Activated T-cell treated with anti-CD3 and anti-CD28 coated beads for 1 hour (primary cell): ENCODE measurements at places on chromosomes 3 and 15.

- DNase-seq, result no peak
Measured at GRCh38 chr3:31247850-31248562, 284.7 kb upstream of the STT3B start.

DNA sequence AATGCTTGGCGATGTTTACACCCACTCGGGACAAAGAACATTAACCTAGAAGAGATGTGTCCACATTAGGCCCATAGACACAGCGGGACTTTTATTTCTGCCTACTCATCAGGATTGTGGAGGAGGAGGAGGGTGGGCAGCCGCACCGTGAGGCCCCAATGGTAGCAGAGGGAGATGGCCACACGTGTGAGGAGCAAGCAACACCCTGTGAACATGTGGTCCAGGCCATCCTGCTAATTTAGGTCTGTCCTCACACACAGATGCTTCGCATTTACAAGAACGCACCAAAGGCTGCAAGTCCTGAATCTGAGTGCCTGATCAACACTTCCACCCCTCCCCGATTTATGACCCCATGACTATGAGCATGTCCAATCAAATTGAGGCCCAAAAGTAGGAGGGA is 560.0 kb downstream of the GABRG3 start:
- no peak for DNase-seq

- no peak for DNase-seq
Measured at GRCh38 chr3:102183186-102183585, 251.6 kb upstream of the ZPLD1 start.

- no peak for DNase-seq
Measured at GRCh38 chr3:26365706-26366105, 256.9 kb upstream of the LRRC3B start.

DNA sequence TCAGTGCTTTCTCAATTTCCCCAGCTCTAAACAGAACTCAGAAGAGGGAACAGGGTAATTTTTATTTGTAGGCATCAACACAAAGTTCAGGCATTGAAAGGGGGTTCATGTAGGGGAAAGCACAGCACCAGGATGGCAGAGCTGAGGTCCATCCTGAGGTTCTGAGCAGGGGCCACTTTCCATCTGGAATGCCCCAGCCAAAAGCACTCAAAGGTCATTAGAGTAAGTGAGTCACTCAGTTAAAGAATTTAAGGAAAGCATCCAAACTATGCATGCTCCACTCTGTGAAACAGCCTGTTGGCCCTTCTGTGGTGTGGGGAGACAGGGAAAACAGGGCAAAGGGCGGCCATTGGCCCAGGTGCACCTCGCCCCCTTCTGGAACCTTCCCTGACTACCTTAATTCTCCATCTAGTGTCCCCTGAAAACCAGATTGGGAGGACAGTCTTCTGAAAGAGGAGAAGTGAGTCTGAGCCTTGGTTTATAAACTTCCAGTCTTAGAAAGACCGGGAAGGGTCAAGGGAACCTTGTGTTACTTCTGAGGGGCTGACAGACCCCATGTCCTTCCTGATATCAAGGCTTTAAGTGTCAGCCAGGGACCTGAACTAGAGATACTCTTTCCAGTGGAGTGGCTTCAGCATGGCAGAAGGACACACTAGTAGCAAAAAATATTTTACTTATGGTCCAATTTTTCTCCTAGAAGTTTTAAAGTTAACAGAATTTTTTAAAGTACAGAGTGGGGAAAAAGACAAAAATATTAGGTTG is 133.3 kb downstream of the MYLK start:
- no peak for DNase-seq

DNA sequence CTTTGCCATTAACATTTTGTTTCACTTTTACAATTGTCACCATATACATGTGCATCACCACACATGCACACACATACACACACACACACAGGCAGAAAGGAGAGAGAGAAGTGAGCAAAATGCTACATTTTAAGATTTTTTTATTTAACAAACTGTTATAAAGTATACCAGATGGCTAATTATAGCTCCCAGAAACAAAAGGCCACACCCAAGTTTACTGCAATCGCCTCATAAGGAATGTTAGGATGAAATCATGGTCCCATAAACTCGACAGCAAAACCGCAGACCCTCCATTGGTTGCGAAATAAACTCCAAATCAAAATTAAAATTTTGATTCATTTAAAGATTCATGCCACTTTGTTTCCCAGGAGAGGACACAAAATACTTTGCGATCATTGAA is 16.1 kb upstream of the C15orf61 start:
- no peak for DNase-seq

DNA sequence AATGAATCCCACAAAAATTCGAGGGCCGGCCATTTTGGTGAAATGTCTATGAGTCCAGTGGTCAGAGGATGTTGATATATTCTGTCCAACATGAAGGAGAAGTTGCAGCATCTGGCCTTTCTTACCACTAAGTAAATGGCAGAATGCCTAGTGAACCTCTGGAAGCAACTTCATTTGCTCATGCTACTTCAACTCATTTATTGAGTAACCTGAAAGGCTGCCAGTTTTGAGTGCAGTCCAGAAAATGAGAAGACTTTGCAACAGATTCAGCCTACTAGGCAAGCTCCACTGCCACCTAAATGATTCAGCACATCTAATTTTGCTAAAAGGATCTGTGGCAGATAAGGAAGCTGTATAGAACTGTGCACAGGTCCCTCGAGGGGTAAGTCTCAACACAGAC is 265.0 kb downstream of the OPA1 start:
- DNase-seq, result no peak

GRCh38 chr3:72517336-72517735 is 330.9 kb downstream of the SHQ1 start:
- DNase-seq, result no peak

GRCh38 chr3:99970198-99970597 is 144.1 kb downstream of the FILIP1L start:
- DNase-seq, result no peak

DNA sequence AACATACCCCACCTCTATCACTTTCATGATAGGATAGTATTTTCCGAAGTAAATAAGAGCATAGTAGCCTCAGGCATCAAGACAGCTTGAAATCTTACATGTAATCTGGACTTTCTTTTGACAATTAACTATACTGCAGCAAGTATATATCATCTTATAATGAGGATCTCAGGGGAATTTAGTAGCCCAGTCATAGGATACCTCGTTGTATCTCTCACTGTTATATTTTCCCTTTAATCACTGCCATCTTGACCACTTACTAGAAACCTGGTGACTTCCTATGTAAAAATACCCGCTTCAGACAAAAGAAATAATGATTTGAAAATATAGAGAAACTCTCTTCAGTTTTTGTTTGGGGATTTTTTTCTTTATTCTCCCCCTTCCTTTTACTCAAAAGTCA is 88.2 kb downstream of the SERPINI1 start:
- no peak for DNase-seq

GRCh38 chr15:101020451-101020850 is 101.3 kb downstream of the LRRK1 start:
- no peak for DNase-seq

GRCh38 chr3:122975163-122975923 is 52.2 kb downstream of the SEMA5B start:
- no peak for DNase-seq

- no peak for DNase-seq
Measured at GRCh38 chr3:54257125-54257720, 134.9 kb downstream of the CACNA2D3 start.

- DNase-seq, result no peak
Measured at GRCh38 chr3:17738921-17739320, 3.5 kb downstream of the TBC1D5 start.

DNA sequence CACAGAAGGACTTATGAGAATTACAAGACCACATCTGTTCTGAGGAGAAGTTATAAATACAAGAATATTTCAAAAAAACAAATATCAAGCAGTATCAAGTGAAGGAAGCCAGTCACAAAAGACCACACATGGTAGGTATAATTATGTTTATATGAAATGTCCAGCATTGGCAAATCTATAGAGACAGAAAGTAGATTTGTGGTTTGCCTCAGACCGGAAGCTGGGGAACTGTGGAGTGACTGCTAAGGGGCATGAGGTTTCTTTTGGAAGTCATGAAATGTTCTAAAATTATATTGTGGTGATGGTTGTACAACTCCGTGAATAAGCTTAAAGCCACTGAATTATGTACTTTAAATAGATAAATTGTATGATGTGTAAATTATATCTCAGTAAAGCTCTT is 136.9 kb downstream of the FRMD5 start:
- DNase-seq, result no peak

GRCh38 chr3:168091302-168091858 is 4.3 kb downstream of the GOLIM4 start:
- no peak for DNase-seq

DNA sequence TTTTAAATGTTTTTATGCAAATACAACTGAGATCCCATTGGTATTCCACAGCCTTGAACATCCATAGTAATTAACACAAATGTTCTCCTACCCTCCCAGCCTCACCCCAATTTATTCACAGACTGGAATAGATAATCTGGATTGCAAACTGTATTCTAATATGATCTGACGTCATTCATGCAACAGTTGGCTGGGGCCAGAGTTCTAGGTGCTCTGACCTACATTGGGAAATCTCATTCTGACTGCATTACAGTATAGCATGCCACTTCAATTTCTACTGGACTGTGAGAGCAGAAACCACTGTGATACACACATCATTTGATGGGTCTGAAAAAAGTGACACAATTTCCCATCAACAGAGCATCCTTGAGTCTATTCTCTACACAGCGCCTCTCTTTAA is 403.1 kb downstream of the MAGI1 start:
- no peak for DNase-seq

DNA sequence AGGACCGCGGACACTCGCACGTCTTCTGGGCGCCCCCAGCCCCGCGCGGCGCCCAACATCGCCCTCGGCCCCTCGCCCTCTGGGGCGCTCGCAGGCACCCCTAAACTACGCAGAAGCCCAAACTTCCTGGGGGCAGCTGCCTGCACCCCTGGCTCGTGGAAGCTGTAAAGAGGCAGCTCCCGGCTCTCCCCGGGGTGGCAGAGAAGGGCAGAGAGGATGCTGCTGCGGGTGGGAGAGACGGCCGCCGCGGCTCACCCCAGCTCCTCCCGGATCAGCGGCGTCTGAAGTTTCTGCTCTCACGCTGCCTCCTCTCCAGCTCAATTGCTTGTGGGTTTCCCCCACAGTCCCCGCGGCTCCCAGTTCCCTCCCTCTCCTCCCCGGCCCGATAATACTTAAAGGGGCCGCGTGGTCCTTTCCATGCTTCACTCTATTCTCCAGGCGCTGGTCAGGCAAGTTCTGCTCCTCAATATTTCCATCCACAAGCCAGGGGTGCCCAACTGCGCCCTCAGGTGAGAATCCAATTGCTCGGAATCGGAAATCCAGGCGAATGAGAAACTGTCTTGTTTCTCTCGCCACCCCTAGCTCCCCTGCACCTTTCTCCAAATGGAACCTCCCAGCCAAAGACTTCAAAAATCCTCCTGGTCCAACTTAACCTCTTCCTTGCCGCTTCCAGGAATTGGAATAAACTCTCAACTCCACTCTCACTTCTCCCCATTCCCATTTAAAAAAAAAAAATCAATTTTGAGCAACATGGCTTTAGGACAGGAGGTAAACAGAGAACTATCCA is 748.5 kb downstream of the ROBO1 start:
- no peak for DNase-seq

- no peak for DNase-seq
Measured at GRCh38 chr15:74340150-74340549, 27.3 kb downstream of the CYP11A1 start.

GRCh38 chr15:66720206-66721010 is 18.4 kb downstream of the SMAD6 start:
- no peak for DNase-seq
